ENCODE measurements at places on chromosomes 2 and 18.
A peak's percentile ranks its signal among the peaks of the same experiment; 100 is the strongest.

- no peak for DNase-seq
Measured at GRCh38 chr18:3631887-3632286, 181.9 kb downstream of the TGIF1 start.

DNA sequence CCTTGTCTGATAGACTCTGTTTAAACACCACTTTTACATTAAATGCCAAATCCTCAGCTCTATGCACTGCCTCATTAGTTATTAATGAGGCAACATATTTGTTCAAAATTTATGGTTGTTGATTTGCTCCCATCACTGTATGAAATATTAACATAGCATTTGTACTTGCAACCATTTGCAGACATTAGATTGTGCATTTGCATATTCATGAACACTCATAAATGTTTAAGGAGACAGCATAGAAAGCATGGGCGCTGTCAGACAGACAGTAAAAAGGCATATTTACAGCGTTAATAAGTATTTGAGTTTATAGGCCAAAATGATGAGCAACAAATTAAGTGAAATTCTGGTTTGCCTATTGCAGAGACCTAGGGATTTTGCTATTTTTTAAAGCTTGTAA is 502.3 kb downstream of the TXNL1 start:
- no peak for DNase-seq

GRCh38 chr2:234881413-234882241 is 70.2 kb upstream of the SH3BP4 start:
- peak; percentile 90 for DNase-seq

GRCh38 chr2:151862700-151863099 is 34.5 kb upstream of the ARL5A start:
- DNase-seq, result no peak

GRCh38 chr2:236915726-236916125 is 170.0 kb upstream of the COPS8 start:
- no peak for DNase-seq

- DNase-seq, result no peak
Measured at GRCh38 chr2:44330801-44331200, 30.5 kb downstream of the PREPL start.

GRCh38 chr2:160816916-160817499 is 323.4 kb upstream of the RBMS1 start:
- DNase-seq, result no peak

DNA sequence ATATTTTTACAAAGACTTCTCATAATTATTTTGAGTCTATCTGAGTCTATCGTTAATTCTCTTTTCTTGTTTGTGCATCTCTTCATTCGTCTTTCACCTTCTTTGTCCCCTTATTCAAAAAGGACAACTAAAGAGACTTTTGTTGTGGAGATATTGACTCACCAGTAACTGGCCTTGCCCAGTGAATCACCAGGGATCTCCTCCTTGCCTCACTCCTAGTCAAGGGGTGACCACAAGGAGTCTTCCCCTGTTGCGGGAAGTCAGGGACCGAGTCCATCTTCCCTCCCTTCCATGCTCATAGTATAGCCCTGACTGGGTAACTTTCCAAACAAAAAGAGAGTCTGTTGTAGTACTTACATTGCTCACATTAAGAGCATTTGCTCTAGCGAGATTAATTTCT is 158.9 kb downstream of the NEB start:
- DNase-seq, result no peak

GRCh38 chr2:167784084-167784425 is 463.3 kb downstream of the STK39 start:
- DNase-seq, result no peak

DNA sequence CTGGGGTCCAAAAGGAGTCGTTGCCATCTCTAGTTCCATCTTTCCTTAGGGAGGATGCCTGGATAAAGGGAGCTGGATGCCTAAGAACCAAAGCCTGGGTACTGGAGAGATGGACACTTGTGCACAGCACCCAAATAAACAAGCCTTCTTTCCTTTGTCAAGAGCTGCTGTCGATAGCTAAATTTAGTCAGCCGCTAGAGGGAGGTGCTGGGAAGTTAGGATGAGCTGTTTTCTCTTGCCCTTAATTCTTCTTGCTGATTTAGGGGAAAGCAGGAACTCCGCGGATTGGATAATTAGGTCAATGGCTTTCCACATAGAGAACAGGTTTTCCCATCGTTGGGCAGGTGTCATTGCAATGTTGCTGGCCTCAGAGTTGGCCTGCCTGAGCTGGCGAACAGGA is 30.9 kb upstream of the SERPINB12 start:
- DNase-seq, result peak; percentile 38

DNA sequence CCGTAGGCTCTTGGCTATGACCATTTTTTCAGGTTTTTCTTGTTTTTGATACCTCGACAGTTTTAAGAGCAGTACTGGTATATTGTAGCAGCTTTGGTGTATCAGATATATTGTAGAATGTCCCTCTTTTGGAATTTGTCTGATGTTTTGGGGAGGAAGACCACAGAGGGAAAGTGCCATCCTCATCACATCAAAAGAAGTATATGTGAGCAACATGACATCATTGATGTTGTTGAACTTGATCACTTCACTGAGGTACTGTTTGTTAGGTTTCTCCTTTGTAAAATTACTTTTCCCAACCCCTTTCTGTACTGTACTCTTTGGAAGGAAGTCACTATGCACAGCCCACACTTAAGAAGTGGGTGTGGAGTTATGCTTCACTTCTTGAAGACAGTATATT is 41.0 kb downstream of the EML4 start:
- no peak for DNase-seq

DNA sequence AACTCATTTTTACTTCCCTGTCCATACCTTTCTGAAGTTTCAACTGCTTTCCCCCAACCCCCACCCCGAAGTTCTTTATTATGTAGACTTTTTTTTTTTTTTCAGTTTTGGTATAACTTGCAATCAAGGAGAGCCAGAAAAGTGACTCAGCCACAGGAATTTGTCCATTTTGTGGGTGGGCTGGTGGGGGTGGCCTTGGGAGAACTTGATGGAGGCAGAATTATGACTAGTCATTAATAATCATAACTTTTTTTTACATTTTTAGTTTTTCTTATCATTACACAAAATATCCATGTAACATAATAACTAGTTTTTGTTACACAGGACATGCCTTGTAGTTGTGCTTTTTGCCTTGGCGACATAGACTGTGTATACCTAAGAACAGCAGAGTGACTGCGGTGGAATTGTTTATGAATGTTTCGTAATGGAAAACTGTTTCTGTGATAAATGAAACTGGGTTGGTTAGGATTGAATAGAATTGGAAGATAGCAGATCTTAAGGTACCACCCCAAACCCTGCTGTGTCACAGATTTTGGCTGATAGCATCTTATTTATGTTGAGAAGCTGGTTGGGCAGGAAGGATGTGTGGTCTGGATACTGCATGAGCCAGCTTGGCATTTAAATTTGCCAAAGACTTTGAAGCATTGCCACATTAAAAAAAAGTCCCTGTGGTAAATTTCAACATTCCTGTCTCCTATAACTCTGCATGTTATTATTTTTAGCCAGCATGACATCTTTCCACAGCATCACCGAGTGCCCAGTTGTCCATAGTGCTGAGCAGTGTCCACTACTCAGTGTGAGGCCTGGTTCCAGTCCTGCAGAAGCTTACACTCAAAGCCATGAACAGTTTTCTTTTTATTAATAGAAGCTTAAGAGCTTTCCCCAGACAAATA is 30.7 kb downstream of the LYPD6B start:
- no peak for DNase-seq

DNA sequence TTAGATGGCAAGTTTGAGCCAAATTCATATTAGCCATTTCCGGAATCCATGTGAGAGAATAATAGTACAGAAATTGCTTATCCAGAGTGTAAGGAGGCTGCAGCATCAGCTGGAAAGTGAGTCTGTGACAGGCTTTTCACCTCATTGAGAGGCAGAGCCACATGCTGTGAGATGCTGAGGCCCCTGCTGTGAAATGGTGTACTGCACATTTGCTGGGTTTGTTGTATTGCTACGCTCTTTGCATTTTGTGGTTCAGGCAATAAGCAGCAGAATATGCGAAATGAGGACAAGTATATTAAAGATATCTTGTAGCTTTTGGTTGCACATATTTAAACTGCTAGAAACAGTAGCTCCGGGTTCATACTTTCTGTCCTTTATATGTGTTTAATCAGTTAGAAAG is 37.0 kb downstream of the NABP1 start:
- no peak for DNase-seq

GRCh38 chr18:3060667-3061580 is 48.0 kb upstream of the LPIN2 start:
- DNase-seq, result no peak

GRCh38 chr18:12336171-12336613 is 28.2 kb downstream of the TUBB6 start:
- no peak for DNase-seq

GRCh38 chr18:29171892-29172755 is 995.2 kb upstream of the CDH2 start:
- DNase-seq, result no peak

- no peak for DNase-seq
Measured at GRCh38 chr2:238121511-238122286, 16.8 kb upstream of the KLHL30 start.

DNA sequence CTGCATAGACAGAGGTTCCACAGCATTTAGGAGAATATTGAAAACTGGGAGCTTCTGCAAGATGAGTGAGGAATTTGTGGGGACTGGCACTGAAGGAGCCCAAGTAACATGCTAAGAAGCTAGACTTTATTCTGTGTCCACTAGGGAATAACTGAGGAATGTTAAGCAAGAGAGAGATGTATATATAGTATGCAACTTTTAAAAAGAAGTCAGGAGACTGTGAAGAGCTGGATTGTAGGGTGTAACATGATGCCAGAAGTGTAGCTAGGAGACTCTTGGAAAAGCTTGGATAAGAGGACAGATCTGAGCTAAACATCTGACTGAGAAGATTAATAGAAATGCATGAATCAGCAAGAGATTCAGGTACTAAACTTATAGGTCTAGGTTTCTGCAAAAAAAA is 270.6 kb upstream of the MMADHC start:
- no peak for DNase-seq

DNA sequence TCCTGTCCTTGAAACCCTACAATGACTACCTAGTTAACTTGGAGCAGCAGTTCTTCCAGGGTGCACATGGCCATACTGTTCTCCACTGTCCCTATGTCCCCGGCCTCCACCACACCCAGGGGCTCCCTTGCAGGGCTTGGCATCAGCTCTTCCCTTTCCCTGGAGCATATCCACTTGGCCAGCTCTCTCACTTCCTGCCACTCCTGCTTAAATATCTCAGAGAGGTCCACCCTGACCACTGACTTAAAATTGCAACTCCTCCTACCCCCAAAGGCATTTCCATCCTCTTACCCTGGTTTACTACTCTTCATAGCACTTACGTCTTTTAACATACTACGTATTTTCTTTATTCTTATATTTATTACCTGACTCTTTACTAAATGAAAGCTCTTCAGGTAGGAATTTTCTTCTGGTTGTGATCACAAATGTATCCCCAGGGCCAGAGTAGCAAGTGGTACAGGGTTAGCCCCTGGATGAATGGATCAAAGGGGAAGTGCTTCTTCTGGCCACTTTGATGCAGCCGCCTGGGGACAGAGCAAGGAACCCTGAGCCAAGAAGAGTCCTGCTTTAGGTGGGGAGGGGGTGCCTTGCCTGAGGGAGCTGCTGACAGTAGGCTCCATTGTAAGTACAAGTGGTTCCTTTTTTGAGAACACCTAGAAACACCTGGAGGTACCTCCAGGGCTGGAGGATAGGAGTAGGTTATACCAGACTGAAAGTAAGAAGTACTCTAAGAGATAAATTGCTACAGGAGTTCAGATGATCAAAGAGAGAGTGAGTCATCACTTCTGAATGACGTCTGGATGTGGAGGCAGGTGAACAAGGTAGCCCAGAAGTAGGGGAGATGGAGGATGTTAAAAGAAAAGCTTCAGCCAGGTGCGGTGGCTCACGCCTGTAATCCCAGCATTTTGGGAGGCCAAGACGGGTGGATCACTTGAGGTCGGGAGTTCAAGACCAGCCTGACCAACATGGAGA is 82.2 kb downstream of the SOCS6 start:
- DNase-seq, result no peak

DNA sequence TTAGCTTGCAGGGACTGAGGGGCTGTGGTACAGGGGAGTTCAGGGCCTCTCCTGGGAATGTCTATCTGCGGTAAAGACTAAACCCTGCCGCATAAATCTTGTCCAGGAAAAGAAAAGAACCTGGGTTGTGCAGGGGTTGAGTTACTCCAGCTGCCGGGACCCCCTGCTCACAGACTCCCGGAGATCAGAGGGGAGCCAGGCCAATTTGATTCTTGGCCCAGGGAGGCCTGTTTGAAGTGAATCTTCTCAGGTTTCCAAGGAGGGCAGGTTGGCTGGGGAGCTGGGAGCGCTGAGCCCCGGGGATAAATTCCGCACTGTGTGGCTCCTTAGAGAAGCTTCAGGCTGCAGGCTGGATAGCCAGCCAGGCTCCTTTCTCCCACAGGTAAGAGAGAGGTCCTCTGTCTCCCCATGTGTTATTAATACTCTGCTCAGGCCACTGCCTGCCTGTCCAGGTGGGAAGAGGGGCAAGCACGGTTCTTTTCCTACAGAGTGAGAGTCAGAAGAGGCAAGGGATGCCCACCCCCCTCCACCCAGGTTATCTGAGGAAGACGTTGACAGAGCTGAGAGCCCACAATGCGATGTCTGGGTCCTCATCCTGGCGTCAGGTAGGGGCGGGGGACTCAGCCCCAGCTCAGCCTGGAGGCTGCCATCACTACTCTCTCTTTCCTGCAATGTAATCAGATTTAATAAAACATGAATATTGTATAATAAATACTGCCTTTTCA is 82.7 kb downstream of the LONRF2 start:
- no peak for DNase-seq

- DNase-seq, result no peak
Measured at GRCh38 chr2:219269362-219270054, 9.7 kb upstream of the DNAJB2 start.

- DNase-seq, result no peak
Measured at GRCh38 chr2:71736091-71736861, 282.9 kb downstream of the DYSF start.

- no peak for DNase-seq
Measured at GRCh38 chr18:44701227-44701626, 20.5 kb downstream of the SETBP1 start.

DNA sequence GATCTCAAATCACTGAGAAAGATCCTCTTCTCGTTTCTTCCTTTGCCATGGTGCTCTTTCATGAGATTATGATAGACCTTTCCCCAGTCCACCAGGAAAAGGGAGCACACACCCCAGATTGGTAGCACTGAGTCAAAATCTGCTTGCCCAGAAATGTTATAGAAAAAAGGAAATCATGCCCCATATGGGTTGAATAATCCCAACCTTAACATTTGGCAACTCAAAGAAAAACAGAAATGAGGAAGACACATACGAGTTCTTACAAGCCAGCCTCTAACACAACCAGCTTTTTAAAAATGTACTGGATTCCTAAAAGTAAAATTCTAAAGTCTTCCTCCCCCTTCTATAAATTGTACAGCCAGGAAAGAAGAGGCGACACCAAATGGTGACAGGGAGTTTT is 103.0 kb downstream of the ANKRD44 start:
- DNase-seq, result no peak

- DNase-seq, result no peak
Measured at GRCh38 chr2:166167449-166167848, 39.6 kb upstream of the SCN1A start.

DNA sequence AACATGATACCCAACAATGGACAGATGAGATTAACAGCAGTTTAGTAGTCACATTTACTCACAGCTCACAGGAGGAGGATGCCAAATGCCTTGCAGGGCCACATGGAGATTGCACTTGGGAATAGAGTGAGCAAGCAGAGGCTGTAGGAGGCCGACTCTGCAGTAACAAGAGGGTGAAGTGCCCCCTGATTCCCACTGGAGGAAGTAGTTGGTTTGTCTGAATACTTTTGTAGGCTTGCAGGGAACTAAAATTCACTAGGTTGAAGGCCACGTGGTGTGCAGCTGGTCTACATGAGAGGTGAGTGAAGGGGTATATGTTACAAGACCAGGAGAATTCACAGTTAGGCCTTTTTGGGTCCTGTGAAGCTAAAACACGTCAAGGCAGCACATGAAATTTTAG is 419.3 kb upstream of the TNP1 start:
- no peak for DNase-seq
